GM23248 (cell line): ENCODE measurements at places on chromosomes 11 and 22. TPM values are rescaled to one million over a fixed set of nuclear protein-coding genes. Genes with fewer than 3 reads are reported as not detected.

- DNase-seq, result no peak
- H3K36me3 ChIP-seq, result no peaks in the 10 kb centered on the region
- H3K27me3 ChIP-seq, result no peaks in the 10 kb centered on the region
- H3K4me3 ChIP-seq, result no peak overlapping the region
These were observed 98.7 kb downstream of the ABTB2 start for GRCh38 chr11:34259087-34259486.

GRCh38 chr11:110526323-110526722 is 96.6 kb downstream of the FDX1 start:
- no peak for DNase-seq
- H3K36me3 ChIP-seq, result no peaks in the 10 kb centered on the region
- H3K27ac ChIP-seq, result peak overlapping the region; percentile 42
- peaks cover 45% of the 10 kb centered on the region for H3K4me1 ChIP-seq
- H3K4me3 ChIP-seq, result no peak overlapping the region
- H3K27me3 ChIP-seq, result no peaks in the 10 kb centered on the region

- H3K36me3 ChIP-seq, result no peaks in the 10 kb centered on the region
- no peaks in the 10 kb centered on the region for H3K27me3 ChIP-seq
- no peaks in the 10 kb centered on the region for H3K4me1 ChIP-seq
These were observed 170.3 kb downstream of the ARHGAP42 start for GRCh38 chr11:100857236-100858005.

DNA sequence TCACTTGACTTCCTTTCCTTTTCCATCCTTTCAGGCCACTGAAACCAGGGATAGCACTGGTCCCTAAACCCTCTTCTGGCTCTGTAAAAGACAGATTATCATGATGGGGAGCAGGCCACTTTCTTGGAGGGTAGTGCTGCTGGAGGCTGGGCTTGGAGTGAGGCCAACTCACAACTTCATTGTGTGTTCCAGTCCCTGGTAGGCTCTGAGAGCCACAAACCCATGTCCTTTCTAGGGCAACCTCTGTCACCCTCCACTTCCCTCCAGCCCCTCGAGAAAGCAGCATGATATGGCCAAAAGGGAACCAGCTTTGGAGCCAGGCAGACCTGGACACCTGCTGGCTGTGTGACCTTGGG is 2.3 kb downstream of the TKFC start:
- no peak for DNase-seq
- no peak overlapping the region for H3K4me3 ChIP-seq
- H3K4me1 ChIP-seq, result peaks cover 16% of the 10 kb centered on the region
- no peak overlapping the region for H3K27ac ChIP-seq
- H3K36me3 ChIP-seq, result no peaks in the 10 kb centered on the region

PDGFD gene
- total RNA-seq, result 0.25 and 1.3 TPM in 2 replicates

EFCAB6 gene
- total RNA-seq, result 1.5 and 3.5 TPM in 2 replicates

OR8H2 gene
- total RNA-seq, result not detected in 2 replicates

TRIM3 gene
- total RNA-seq, result 20.5 and 29.9 TPM in 2 replicates
